Heart left ventricle (tissue), 16 donors: ENCODE measurements at places on chromosomes 3 and 15. TPM values are rescaled to one million over a fixed set of nuclear protein-coding genes. Genes with fewer than 3 reads are reported as not detected.

GRM7 gene
- not detected for total RNA-seq

TXNRD3 gene
- 5.7 TPM for total RNA-seq

TIMP4 gene
- total RNA-seq: 3.0 TPM

NRG4 gene
- not detected for total RNA-seq

MTHFS gene
- total RNA-seq: 6.6 TPM

INSYN1 gene
- total RNA-seq: 83.0 TPM

ADGRG7 gene
- not detected for total RNA-seq

GABRB3 gene
- total RNA-seq: 1.1 TPM

IQCF5 gene
- not detected for total RNA-seq

DPPA2 gene
- not detected for total RNA-seq

GOLGA8G gene
- total RNA-seq: not detected

TRAT1 gene
- not detected for total RNA-seq

CD200R1 gene
- 1.4 TPM for total RNA-seq

CFAP100 gene
- not detected for total RNA-seq

SKOR1 gene
- total RNA-seq: 0.07 TPM

C15orf62 gene
- not detected for total RNA-seq

DVL3 gene
- total RNA-seq: 70.9 TPM

C2CD4A gene
- total RNA-seq: not detected

LSMEM2 gene
- 26.4 TPM for total RNA-seq

ZNF445 gene
- 12.3 TPM for total RNA-seq

PPP1R14D gene
- total RNA-seq: not detected

CCR2 gene
- total RNA-seq: 10.5 TPM

NISCH gene
- 29.5 TPM for total RNA-seq

CHRD gene
- total RNA-seq: 6.8 TPM
